H4 (cell line): ENCODE measurements at places on chromosomes 2 and 18. TPM values are rescaled to one million over a fixed set of nuclear protein-coding genes. Genes with fewer than 3 reads are reported as not detected.

GRCh38 chr2:178419123-178419522 lies 31.9 kb downstream of the PRKRA start:
- no peak for DNase-seq

The PARD6G gene
- 2.3 and 6.7 TPM in 2 replicates for total RNA-seq

DNA sequence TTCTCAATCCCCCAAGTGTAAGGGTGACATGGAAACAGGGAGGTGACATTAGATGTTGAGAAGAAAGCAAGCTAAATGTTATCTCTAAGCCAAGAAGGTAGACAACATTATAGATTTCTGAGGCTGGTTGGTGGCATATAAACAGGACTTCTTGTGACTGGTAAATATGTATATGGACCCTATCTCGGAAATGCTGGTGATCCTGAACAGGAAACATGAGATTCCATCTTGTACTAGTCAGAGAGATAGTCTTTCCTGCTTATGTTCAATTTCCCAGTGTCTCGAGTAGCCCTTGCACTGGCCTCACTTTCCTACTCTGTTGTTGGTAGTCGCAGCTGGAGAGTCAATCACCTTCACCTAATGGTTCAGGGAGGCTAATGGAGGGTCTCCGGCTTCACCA lies 26.8 kb downstream of the MOGAT1 start:
- no peak for DNase-seq

The GPR39 gene
- 4.2 and 5.1 TPM in 2 replicates for total RNA-seq

DNA sequence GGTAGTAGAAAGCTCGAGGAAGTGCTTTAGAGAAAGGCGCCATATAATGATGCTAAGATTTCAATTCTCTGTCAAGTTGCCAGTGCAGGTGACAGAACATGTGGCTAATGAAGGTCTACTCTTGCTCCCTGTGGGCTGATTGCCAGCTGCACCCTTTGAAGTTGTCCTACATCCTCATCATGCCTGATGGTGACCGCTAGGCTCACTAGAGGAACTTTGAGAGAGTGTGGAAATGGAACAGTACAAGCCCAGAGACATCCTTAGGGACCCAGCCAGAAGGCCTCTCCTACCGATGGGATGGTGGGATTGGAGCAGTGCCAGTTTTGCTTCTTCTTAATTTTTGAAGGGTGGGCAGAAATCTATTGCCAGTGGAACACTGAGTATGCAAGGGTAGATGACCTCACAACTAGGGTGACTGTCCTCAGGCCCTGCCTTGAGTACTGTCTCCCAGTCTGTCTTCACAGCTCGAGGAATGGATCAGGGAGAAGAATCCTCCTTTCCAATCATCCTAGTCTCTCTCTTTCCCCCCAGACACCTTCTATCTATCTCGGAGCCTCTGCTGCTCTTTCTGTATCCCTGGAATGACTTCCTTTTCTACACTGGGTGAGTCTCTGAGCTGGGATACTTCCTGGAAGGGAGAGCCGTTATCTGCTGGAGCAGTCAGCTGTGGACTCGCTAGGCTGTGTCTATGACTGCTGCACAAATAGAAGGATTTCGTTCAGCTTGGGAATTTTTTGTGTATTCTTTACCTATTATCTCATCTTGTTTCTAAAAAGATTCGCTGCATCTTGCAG lies 33.5 kb downstream of the LGALSL start:
- no peak for DNase-seq

The TWIST2 gene
- 25.6 and 26.8 TPM in 2 replicates for total RNA-seq

- DNase-seq: no peak
These were observed 155.5 kb downstream of the LDLRAD4 start for GRCh38 chr18:13374096-13374467.

DNA sequence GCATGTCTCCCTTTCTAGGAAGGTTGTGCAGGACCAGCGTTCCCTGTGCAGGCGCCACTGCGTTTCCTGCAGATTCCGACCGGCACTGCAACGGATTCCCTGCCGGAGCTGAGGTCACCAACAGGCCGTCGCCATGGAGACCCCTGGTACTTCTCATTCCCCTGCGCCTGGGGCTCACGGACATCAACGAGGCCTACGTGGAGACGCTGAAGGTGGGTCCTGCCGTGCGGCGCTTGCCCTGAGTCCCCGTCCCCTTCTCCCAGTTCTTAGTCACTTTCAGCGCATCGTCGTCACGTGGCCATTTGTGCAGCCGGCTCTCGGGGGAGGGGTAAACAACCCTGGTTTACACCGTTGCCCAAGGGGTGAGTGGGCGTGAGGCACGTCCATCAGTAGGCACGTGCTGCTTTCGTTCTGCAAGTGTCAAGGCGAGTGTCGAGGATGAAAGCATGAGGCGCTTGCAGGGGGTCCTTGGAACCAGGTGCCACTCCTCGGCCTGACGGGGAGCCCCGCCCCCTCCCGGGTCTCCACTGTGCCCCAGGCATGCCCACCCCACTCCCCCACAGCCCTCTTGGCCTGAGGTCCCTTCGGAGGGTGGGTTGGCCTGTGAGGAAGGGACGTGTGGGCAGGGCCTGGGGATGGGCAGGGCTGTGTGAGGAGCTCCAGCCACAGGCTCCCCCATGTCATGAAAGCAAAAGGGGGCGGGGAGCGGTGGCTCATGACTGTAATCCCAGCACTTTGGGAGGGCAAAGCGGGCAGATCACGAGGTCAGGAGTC lies 19.8 kb downstream of the DTYMK start:
- no peak for DNase-seq

- no peak for DNase-seq
These were observed 70.7 kb upstream of the CCDC195 start for GRCh38 chr2:224786848-224787247.

The ECEL1 gene
- total RNA-seq: not detected in 2 replicates

DNA sequence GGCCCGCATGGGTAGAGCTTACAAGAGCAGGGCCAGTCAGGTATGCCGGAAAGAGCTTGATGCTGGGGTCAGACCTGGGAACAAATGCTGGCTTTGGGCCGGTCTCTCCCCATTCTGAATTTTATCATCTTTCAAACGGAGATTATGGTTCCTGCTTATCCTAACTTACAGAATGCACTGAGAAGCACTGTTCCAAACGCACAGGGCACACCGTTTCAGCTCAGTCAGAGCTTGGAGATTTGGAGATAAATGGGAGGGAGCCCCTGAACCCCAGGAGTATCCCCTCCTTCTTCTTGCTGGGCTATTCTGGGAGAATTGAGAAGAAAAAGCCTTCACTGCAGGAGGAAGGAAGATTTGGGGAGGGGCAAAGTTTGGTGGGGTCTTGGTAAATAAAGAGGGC lies 169.4 kb downstream of the DDX1 start:
- no peak for DNase-seq

The BMP10 gene
- not detected in 2 replicates for total RNA-seq

The SETBP1 gene
- total RNA-seq: 2.7 and 3.6 TPM in 2 replicates

The PJVK gene
- 1.1 and 2.5 TPM in 2 replicates for total RNA-seq

The LRATD1 gene
- total RNA-seq: 14.9 and 18.5 TPM in 2 replicates

The ZRANB3 gene
- 13.2 and 13.6 TPM in 2 replicates for total RNA-seq

DNA sequence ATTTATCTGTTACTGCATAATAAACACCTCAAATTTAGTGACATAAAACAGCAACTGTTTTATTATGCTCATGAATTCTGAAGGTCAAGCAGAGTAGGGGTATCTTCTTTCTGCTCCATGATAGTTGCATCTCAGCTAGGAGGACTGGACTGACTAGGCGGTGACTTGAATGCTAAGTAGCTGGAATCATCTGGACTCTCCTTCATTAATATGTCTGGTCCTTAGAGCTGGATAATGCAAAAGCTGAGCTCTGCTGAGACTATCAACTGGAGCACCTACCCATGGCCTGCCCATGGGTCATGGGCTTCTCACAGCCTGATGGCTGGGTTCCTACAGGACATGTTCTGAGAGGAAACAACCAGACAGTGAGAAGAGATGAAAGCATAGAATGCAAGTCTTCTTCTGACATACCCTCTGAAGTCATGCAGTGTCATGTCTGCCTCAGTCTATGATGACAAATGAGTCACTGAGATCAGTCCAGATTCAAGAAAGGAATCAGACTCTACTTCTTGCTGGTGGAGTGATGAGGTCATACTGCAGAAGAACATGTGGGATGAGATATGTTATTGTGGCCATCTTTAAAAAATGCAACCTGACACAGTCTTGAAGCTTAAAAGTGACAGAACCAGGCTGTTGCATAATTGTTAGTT lies 174.2 kb upstream of the OSR1 start:
- no peak for DNase-seq

DNA sequence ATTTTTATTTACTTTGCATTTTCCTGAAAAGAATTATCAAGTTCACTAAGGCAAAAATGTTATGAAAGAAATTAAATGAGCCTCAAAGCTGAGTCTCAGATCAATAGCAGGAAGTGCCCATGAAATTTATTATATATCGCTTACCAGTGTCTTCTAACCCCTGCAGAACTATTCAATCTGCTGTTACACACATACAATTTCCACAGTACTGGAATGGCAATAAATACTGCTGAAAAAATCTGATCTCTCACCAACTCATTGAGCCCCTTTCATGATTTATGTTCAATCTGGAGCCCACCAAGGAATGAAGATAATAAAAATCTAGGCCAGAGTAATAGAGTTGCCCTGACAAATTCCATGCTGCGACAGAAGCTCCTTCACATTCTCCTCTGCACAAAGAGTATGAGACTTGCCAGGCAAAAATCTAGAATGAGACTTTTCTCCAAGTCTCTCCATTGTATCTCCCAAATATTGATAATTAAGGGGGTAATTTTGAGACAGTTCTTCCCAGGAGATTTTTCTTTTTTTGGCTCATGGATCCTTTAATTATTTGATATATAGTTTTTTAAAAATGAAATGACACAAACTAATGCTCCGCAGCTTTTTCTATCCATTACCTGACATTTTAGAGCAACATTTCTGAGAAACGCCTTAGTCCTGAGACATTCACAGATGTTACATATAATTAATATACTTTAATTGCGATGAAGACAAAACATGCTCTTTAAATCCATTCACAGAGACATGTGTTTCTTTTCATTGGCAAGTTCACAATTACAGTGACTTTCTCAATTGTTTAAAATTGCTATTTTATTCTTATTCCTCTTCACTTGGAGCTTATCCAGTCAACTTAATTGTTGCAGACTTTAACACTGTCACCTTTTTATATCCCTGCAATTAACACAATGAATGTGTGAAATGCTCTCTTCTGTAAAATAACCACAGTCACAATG lies 1020.4 kb downstream of the CBLN2 start:
- DNase-seq: no peak

The CRYBA2 gene
- not detected in 2 replicates for total RNA-seq

- no peak for DNase-seq
These were observed 951.6 kb upstream of the POU3F3 start for GRCh38 chr2:103902347-103902746.

The SMAD7 gene
- 6.9 and 10.1 TPM in 2 replicates for total RNA-seq

DNA sequence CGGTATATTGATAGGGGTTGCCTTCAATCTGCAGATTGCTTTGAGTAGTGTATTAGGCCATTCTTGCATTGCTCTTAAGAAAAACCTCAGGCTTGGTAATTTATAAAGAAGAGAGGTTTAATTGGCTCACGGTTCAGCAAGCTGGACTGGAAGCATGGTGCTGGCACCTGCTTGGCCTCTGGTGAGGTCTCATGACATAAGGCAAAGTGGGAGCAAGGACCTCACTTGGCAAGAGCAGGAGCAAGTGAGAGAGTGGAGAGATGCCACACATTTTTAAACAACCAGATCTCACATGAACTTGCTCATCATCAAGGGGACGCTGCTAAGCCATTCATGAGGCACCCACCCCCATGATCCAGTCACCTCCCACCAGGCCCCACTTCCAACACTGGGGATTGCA lies 4.9 kb downstream of the MAP3K2 start:
- no peak for DNase-seq

The VWA3B gene
- not detected in 2 replicates for total RNA-seq

- no peak for DNase-seq
These were observed 135.4 kb downstream of the NBAS start for GRCh38 chr2:15425712-15426111.

- DNase-seq: peak; percentile 80
These were observed 57.4 kb upstream of the EPHA4 start for GRCh38 chr2:221629468-221629867.

- no peak for DNase-seq
These were observed 145.2 kb downstream of the EPHA4 start for GRCh38 chr2:221426929-221427328.

- no peak for DNase-seq
These were observed 49.9 kb upstream of the SERPINB2 start for GRCh38 chr18:63837590-63837989.

- no peak for DNase-seq
These were observed 93.8 kb downstream of the MBD2 start for GRCh38 chr18:54130631-54131030.

The FHL2 gene
- total RNA-seq: 163 and 195 TPM in 2 replicates

The NOSTRIN gene
- 0.25 TPM in 1 of 2 replicates, not detected in the other for total RNA-seq

GRCh38 chr18:24209558-24209957 lies 70.7 kb downstream of the CABYR start:
- DNase-seq: no peak

- DNase-seq: peak; percentile 59
These were observed 12.0 kb upstream of the E2F6 start for GRCh38 chr2:11477994-11478393.

- no peak for DNase-seq
These were observed 124.7 kb upstream of the ZNF516 start for GRCh38 chr18:76619621-76620315.

DNA sequence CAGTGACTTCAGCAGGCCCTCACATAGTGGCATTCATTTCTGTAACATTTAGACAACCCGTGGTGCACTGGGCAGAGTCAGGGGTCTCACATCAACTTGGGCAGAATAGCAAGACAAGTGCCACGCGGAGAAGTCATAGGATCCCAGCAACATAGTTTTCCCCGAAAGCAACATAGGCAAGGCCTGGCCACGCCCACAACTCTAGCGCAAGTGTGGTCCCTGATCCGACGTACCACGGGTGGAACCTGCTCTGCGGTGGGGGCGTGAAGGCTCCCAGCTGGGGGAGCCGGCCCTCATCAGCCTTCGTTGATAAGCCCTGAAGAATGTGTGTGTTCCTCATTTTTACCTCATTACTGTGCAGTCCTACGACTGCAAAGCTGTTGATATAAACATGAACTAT lies 261.2 kb downstream of the EIPR1 start:
- no peak for DNase-seq

GRCh38 chr2:160574468-160575140 lies 81.0 kb upstream of the RBMS1 start:
- DNase-seq: peak; percentile 10
